ENCODE measurements at places on chromosomes 3 and 15.

DNA sequence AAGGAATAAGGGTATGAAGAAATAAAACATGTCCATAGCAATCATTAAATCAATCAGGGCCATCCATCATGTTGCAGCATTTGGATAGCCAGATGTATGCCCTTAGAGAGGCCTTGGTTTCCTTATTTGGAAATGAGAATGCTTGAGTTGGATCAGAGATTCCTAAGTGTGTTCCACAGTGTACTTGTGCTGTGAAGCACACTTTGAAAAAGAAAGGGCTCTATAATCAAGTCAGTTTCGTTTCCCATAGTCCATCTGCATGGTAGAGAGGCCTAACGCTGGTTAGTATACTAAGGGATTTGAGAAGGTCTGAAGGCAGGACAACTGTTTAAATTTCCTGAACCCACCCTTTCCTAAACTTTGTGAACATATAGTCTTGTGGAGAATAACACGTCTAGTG is 30.9 kb downstream of the RBMS3 start:
- DNase-seq: no peak

- DNase-seq: no peak
Measured at GRCh38 chr3:184656829-184657681, 54.8 kb downstream of the MAGEF1 start.

DNA sequence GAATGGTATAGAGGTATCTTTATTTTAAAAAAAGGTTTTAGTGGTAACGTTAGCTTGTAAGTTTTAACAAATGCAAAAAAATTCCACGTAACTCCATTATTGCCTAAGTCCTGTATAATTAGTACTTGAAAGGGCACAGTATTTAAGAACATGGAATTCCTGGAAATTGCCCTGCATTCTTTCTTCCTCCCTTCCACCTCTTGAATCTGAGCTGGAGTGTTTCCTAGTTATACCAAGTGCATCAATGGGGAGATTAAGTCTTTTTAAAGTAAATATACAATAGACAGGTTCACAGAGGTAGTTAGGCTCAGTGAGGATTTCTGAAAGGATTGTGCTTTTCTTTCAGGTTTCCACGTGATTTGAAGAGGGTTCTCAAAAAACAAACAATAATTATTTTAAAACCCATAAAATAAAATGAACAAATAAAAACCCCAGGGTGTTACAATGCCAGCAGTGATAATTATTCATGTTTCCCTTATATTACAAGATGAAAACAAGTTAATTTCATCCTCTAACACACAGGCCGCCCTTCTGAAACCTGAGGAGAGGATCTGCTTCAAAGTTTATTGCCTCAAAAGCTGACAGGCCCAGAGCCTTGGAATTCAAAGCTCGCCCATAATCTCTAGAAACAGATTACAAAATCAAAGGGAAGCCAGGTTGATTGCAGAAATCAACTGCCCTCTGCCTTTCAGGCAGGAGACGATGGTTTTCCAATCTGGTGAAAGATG is 128.8 kb upstream of the LMOD3 start:
- no peak for DNase-seq

- DNase-seq: no peak
Measured at GRCh38 chr3:132325634-132326033, 8.4 kb downstream of the ACP3 start.

GRCh38 chr15:62569460-62570404 is 404.6 kb upstream of the C2CD4B start:
- DNase-seq: no peak

DNA sequence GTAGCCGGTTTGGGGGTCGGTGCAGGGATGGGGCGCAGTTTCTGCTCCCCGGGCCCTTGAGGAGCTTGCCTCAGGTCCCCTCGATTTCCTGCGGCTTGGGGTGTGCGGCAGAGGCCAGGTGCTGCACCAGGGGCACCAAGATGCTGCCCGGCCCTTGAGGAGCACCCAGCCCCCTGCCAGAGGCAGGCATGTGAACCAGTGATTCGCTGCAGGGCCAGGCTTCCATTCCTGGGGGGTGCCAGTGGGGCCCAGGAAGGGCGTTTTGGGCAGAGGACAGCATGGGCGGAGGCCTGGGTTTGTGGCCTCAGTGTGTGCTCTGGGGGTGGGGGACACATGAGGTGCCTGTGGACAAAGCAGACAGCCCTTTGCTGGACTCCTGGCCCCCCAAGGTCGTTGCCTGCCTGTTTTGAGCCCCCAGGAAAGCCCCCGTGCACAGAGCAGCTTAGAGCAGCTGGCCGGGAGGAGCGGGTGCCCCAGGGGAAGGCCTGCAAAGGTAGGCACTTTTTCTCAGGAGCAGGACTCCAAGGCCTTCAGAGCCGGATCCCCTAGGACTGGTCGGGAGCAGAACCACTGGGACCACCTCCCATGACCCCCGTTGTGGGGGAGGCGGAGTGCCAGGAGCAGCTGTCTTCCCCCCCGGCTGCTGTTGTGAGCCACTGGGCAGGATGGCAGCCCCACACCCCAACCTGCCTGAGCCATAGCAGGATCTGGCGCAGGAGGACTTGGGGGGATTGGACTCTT is 1.6 kb downstream of the PLXNA1 start:
- DNase-seq: no peak

- no peak for DNase-seq
Measured at GRCh38 chr15:99010768-99011167, 3.2 kb upstream of the PGPEP1L start.

GRCh38 chr3:184085389-184085852 is 11.4 kb upstream of the HTR3E start:
- no peak for DNase-seq

DNA sequence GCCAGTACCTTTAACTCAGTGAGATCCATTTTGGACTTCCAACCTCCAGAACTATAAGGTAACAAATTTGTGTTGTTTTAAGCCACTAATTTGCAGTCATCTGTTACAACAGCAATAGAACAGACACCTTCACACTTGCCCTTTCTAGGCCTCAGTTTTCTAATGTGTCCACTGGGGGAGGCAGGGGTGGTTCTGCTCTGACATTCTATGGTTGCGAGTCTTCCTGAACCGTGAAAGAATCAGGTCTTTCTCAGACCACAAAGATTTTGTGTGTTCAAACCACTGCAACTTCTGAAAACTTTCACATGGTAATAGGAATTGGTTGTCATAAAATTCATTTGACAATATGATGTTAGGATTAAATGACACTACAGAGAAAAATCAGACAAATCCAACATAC is 26.8 kb upstream of the CSTA start:
- no peak for DNase-seq

DNA sequence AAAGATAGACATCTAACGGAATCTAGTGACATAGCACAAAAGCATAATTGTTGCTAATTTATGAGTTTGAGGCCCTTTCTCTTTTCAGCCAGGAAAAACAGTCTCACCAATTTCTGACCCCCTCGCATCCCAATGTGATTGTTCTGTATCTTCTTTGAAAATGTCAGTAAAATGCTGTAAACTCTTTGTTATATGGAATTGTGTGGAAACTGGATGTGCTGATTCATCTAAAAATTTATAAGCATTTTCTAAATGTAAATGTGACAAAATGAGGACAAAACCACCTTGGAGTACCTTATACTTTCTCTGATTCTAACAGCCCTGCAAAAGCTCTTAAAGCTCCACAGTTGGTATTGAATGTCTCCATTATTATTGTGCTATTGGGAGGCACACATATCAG is 70.9 kb upstream of the MME start:
- no peak for DNase-seq

DNA sequence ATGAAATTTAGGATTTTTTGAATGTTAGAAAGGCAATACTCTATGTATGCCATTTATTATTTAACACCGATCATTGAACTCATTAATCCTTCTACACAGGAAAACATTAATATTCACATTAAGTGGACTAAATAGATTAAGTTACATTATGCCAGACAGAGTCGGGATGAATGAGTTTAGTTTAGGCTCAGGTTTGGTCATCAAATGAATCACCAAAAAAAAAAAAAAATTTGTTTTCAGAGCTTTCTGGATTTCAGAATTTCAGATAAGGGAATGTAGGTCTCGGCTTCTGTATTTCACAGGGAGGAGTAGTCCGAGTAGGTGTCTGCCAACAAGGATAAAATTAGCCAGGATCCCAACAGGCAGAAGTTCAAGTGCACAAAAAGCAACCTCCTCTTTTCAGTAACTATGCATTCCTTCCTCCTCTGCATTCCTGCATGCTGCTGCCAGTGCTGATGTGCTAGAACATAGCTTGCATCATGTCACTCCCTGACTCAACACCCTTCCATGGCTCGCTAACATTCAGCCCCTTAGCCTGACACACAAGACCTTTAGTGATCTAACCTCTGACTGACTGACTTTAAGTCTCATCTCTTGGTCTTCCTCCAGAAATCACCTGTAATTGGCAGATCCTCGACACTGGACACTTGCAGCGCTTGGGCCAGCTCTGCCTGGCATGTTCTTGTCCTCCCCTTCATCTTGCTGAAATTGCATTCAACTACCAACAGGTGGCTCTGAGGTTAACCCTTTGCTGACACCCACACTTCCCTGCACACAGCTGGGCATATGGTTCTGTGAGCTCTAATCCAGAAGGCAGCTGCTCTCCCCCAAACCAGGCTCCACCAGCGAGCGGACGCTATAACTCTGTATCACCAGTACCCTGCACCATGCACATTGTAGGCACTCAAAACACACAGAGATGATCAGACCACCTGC is 145.4 kb upstream of the PROK2 start:
- DNase-seq: no peak

DNA sequence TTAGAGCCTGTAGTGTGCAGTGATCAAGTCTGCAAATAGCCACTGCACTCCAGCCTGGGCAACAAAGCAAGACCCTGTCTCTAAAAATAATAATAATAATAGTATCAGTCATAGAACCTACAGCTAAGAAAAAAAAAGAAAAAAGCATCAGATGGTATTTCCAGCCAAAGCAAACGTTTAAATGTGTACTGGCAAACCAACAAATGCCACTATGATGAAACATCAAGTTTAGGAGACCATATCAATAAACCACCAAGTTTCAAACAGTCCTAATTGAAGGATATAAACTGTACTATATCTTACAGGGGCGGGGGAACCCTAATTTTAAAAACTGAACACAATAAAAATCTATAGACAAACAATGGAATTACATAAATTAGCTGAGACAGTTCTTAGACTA is 6.4 kb downstream of the UBP1 start:
- no peak for DNase-seq

DNA sequence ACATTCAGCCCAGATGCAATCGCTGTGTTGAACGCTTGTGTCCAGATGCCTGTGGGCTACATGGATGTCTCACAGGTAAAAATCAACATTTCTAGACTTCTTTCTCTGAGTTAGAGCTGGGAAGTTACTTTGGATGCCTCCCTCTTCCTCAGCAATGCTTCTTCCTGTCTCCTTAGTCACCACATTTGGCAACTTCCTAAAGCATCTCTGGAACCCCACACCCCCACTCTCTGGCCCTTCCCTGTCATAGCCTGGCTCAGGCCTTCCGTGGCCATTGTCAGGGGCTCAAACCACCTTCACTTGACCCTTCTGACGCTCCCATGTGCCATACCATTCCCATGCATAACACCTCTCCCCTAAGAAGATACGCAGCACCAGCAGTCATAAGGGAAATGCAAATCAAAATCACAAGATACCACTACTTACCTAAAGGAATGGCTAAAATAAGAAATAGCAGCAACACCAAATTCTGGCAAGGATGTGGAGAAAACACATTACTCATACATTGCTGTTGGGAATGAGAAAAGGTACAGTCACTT is 21.6 kb upstream of the RGMA start:
- no peak for DNase-seq

DNA sequence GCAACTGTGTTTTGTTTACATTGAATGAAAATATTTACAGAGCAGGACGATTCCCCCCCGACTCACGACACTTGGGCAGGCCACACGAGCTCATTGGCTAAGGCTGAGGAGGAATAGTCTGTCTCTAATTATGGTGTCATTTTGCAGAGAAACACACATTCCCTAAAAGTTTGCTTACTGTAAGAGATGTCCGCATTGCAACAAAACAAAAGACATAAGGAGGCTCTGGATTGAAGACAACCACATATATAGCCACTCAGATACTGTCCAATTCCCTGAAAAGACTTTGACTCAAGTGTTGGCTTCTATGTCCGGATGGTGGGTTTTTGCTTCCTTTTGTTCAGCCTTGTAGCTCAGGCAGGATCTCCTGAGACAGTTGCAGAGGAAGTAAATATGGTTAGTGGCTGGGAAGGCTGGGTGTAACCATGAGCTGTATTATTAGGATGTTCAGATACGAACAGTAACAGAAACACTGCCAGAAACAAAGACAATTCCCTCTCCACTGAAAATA is 170.4 kb downstream of the KLHL25 start:
- DNase-seq: no peak

DNA sequence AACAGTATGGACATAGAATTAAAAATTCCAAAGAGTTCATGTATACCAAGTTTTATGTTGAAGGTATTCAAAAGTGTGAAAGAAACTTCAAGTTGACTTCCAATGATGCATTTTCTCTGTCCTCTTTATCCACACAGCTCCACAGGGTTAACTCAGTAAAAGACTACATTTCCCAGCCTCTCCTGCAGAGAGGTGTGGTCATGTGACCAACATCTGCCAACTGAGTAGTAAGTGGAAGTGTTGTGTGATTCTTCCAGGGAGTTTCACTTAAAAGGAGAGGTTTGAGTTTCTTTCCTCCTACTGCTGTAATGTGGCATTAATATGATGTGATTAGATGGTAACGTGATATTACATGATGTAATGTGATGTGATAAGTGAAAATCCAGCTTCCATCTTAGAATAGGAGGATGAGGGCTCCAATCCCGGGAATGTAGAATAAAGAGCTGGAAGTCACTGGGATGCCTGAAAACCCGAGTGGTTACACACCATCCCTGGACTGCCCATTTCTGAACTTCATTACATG is 280.6 kb downstream of the ARRDC4 start:
- DNase-seq: no peak

GRCh38 chr3:110903771-110904519 is 167.7 kb upstream of the NECTIN3 start:
- DNase-seq: no peak

DNA sequence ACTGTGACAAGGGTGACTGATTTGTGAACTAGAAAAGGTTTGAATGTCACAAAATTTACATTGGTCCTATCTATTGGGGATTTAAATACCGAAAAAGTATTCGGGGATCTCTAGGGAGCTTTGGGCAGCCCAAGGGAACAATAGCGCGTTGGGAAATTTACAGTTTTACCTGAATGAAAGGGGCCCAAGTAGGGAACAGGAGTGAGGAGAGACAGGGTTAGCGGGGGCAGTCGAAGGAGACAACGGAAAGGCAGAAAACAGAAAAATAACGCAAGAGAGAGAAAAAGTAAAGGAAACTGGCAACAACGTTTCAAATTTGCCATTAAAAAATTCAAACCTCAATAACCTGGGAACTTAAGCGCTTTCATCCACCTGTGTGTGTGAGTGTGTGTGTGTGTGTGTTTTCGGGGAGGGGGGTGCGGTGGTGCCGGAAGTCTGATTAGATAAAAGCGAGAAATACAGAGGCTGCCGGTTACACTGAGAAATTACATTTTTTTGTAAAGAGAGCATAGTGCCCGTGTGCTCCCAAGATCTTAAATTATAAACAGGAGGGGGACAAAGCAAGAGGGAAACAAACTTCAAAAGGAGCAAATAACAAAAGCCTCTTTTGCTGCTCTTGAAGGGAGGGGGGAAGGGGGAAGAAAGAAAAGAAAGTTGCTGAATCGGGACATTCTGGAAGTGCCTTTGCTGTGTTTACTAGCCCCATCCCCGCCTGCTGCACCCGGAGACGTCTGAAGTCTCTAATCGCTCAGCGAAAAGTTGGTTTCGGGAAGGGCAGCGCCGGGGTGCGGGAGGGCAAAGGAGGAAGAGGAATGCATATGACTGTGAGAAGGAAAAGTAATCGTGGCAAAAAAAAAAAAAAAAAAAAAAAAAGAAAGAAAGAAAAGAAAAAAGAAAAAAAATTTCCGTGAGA is 721 bp upstream of the ZIC1 start:
- no peak for DNase-seq

GRCh38 chr3:66989860-66990696 is 8.0 kb upstream of the KBTBD8 start:
- no peak for DNase-seq

Measured in stimulated activated CD8-positive, alpha-beta memory T cell treated with anti-CD3 and anti-CD28 coated beads, Interleukin-4, amount 100 ng/mL, for 1 hour (primary cell).